Astrocyte (in vitro differentiated cells and primary cell): ENCODE measurements at places on chromosomes 7 and 10.

GRCh38 chr7:17710312-17710711 is 230.0 kb downstream of the SNX13 start:
- no peak for DNase-seq

DNA sequence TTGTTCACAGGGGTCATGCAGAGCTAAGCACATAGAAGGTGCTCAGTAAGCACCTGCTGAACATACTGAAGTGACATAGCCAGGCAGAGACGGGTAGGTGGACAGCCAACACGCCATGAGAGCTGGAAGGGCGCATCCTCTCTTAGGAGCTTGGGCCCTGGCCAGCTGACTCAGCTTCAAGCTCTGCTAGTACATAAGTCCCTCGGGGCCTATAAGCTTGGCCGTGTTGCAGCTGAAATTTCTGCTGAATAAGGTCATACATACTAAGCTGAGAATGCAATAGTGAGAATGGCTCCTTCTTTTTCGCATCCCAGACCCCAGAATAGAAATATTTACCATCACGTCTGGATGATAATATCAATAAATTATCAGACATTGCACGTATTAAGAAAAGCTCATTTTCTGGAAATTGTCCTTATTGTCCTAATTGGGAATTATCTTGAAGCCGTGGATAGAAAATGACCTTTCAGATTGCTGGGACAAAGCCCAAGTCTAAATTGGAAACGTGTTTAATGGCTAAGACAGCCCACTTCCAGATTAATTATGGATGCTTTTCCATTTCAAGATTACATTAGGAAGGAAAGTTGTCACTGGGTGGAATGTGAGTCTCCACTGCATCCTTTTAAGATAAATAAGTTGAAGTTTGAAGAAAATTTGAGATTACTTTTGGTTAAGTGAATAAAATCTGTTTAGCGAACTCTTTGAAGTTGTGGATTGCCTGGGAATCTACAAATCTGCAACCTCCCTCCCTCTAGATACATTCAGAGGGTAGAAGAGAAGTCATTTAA is 287.1 kb upstream of the C7orf33 start:
- peak; percentile 9 for DNase-seq

DNA sequence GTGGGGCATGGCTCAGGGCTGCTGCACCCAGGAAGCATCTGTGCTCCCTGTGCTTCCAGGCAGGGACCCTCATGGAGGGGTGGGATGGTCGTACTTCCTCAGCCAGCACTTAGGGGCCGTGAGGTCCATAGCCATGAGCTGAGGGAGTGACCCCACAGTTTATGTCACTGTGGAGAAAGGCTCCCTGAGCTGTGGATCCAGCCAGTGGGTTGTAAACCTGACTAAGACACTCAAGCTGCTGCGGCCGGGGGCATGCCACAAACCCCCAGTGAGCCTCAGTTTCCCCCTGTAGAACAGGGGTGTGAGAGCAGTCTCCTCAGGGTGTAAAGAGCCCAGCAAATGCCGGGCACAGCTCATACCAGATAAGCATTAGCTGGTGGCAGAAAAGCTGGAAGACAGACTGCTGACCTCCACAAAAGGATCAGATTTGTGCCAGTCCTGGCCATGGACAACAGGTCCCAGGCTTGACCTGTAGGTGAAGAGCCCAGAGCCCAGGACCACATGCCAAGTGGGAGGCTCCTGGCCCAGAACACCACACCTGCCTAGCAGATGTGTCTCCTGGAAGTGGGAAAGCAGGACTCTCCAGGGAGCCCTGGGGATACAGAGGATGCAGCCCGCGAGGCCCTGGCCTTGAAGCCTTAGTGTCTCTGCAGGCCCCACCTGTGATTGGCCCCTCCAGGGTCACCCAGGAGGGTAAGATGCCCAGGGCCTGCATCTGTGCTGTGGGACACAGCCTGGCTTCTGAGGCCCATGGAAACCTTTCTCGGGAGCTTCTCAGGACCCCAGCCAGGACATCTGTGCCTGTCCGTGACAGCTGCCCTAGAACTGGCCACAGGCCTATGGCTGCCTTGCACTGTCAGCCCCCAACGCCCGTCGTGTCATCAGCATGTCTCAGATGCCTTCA is 78.1 kb upstream of the RET start:
- DNase-seq = no peak

DNA sequence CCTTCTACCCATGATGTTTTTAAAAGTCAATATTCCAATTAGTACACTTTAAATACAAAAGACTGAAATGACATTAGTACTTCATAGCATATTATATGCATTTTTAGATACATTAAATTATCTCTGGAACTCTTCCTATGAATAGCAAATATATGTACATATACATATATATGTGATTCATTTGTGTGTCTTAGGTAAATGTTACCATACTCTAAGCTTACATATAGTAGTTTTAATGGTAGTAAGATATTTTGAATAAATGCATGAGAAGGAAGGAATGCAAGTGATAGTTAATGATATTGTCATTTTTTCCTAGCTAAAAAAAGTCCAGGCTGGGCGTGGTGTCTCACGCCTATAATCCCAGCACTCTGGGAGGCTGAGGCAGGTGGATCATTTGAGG is 46.0 kb upstream of the CSTF2T start:
- no peak for DNase-seq

DNA sequence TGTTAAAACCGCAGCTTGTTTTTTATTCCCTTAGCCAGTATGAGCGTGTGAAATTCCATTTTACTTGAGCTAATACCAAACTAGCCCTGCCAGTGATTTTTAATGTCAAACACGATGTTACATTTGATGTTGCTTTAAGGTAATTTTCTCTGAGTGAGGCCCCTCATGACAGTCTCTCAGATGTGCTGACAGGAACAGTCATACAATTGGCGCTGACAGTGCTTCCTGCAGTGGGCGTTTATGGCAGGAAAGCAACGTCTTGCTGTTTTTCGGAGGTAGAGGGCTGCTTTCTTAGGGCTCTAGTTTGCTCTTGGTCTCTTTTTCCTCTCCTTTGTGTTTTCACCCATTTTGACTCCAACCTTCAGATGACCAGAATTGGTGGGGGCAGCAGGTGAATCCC is 19.3 kb downstream of the PON1 start:
- no peak for DNase-seq

DNA sequence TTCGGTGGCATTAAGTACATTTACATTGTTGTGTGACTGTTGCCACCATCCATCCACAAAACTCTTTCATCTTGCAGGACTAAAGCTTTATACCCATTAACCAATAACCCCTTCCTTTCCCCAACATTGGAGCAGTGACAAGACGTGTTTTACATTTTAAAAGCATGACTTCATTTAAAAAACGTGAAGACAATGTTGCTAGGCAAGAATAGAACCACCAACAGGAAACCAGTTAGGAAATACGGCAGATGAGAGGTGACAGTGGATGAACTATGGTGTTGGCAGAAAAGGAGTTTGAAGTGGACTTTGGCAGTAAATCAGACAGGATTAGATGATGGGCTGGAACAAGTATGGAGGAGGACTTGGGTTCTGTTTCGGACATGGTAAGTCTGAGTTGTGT is 17.0 kb downstream of the TMEM236 start:
- DNase-seq = peak; percentile 65

- DNase-seq = no peak
These were observed 734 bp upstream of the VGF start for GRCh38 chr7:101165958-101166647.

DNA sequence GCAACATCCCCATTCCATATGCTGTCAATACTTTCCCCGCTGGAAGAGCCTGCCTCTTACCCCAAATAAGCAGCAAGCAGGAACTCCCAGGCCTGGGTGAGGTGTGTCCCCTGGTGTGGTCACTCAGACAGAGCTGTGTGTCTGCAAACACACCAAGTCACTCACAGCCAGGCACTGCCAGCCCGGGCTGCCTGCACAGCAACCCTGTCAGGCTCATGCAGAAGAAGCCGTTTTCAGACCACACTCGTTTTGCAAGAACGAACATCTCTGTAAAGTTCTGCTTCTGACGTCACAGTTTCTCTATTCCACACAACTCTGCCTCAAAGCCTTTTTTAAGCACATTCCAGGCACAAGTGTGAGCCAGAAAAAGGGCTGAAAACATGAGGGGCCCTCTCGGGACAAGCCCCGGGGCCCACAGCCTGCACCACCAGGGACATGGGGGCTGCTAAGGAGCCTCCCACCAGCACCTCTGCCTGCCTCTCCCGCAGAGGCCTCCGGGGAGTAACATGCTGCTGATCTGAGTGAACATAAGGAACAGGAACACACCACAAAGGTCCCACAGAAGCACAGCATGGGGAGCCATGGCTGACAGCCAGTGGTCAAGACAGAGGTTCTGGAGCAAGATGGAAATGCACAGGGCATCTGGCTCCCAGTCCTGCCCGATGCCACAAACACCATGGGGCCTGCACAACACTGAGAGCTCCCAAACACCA is 11.4 kb downstream of the PTPRN2 start:
- DNase-seq = no peak

DNA sequence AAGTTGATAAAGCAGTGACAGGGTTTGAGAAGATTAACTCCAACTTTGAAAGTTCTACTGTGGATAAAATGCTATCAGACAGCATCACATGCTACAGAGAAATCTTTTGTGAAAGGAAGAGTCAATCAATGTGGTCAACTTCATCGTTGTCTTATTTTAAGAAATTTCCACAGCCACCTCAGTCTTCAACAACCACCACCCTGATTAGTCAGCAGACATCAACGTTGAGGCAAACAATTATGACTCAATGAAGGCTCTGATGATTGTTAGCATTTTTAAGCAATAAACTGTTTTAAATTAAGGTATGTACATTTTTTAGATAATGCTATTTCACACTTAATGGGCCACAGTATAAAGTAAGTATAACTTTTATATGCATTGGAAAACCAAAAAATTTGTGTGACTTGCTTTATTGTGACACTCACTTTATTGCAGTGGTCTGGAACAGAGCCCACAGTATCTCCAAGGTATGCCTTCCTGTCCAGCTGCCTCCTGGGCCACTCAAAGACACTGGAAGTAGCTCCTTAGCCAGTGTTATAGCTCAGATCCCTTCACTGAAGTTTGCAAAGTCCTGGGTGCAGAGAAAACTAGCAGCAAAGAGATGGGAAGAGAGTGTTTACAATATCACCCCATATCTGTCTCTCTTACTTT is 293.1 kb downstream of the ARHGAP12 start:
- peak; percentile 49 for DNase-seq

DNA sequence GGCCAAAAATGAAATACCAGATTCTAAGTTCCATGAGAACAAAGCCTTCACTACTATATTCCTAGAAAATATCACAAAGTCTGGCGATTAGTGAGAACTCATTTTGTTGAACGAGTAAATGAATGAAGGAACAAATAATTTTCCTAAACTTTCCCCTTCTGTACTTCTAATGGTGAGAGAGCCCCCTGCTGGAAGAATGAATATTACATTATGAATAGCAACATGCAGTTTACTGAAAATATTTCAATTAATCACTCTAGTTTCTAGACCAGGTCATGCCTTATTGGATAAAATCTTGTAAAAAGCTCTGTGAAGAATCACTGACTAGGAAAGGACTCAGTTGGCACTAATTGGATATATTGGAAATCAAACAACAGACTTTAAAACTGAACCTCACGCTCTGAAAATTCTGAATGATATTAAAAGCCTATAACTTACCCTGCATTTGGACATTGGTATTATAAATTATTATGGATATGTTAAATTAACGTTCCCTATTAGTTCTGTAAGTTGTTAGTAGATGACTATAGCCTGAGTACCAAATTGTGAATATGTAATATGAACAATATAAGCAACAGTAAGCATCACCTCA is 32.4 kb upstream of the MTPN start:
- peak; percentile 9 for DNase-seq

- DNase-seq = no peak
These were observed 311.9 kb downstream of the LRMDA start for GRCh38 chr10:75743291-75743778.

GRCh38 chr10:101489355-101489754 is 98.7 kb downstream of the POLL start:
- peak; percentile 9 for DNase-seq
